ENCODE measurements at places on chromosomes 5 and 9.
A peak's percentile ranks its signal among the peaks of the same experiment; 100 is the strongest.

DNA sequence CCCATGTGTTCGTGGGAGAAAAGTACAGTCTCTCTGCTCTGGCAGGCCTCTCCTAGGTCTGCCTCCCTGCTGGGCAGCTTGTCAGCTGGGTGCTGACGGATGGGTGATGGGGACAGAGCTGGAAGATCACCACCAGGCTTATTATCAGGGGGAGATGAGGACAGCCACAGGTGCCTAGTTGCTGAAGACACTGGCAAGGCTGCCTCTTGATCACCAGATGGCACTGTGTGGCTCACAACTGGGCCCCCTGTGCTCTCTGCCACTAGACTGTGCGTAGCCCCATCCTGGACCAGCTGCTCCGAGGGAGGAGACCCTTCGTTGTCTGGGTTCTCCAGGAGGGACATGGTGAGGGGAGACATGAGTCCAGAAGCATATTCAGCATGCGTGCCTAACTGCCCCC is 73.0 kb downstream of the KIF24 start:
- DNase-seq = no peak

- DNase-seq = no peak
Measured at GRCh38 chr9:108615152-108615551, 240.6 kb downstream of the ACTL7B start.

DNA sequence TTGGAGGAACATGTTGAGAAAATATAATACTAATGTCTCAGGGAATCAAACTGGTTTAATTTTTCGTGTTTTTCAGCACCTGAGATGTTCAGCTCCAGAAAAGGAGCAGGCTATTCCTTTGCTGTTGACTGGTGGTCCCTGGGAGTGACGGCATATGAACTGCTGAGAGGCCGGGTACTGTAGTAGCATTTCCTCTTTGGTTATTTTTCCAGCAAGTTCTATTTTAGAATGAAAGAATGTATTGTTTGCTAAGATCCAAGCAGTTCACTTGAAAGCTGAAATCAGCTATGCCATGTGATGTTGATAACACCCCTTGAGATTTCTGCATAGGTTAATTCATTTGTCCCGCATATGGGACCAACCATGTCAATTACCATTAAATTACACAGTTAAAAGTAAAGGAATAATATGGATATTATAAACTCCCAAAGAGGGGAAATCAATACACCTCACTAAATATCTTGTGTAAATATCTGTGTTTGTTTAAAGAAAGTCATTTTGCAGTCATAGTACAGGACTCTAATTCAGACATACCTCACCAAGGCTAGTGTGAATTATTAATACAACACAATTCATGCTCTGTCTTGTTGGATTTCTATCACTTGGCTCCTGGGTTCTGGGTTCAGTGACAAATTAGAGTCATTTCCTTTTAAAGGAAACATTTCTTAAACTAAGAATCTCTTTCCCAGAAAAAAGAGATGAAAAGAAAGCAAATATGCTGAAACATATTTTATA is 126.8 kb downstream of the STK32A start:
- no peak for DNase-seq

DNA sequence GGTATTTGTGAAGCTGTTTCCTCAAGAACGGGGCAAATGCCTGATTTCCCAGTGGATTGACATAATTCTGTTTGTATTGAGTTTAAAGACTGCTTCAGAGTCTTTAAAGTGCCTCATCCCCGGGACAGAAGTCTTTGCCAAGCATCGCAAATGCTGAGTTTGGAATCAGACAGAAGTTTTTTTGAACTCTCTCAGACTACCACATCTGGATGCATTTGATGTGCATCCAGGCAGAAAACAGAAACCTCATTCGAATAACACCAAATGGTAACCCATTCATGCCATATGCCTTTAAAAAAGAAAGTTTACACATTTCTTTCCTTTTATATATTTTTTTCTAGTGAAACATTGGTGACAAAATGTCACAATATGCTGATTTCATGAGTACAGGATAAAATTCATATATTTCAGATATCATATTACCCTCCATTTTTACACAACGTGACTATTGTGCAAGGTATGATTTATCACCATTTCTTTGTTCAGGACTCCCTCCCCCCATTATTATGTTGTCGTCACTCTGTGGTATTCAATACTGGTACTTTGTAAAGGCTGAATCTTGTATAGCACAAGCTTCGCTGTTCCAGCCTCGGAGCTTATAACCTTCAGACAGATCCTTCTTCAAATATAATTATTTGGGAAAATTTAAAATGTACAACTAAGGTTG is 91.1 kb downstream of the ZNF608 start:
- DNase-seq = no peak

GRCh38 chr9:114484854-114485443 is 20.3 kb downstream of the WHRN start:
- peak; percentile 61 for DNase-seq

- peak; percentile 85 for DNase-seq
Measured at GRCh38 chr5:10987925-10988504, 227.0 kb upstream of the DAP start.

DNA sequence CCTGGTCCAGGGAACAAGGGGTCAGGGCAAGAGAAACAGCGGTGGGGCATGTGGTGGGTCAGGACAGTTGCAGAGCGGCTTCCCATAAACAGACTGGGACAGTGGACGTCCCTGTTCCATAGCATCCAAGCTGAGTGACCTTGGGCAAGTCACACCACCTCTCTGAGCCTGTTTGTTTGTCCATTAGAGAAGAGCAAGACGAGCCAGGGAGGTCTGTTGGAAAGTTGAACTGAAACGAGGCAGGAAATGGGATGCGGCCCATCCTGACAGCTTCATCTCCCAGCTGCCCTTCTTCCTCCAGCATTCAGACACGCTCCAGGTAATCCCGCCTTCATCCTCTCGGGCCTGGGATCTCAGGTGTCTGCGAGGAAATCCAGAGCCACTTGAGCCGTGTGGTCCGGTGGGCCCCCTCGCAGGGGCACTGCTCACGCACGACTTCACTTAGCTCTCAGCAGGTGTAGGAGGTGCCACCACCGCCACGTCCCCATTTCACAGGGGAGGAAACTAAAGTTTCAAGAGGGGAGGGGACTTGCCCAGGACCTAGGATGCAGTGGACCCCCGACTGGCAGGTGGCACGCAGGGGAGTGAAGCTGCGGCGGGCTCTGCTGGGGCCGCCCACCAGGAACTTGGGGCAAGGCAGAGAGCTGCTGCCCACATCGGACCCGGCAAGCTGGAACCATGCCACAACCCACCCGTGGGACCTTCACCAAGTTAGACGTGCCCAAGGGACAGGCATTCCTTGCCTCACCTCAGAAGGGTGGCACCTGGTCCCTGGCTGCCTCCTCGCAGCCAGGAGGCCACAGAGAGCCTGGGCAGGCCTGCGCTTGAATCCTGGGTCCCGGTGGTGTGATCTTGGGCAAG is 13.0 kb downstream of the PTGES2 start:
- no peak for DNase-seq

DNA sequence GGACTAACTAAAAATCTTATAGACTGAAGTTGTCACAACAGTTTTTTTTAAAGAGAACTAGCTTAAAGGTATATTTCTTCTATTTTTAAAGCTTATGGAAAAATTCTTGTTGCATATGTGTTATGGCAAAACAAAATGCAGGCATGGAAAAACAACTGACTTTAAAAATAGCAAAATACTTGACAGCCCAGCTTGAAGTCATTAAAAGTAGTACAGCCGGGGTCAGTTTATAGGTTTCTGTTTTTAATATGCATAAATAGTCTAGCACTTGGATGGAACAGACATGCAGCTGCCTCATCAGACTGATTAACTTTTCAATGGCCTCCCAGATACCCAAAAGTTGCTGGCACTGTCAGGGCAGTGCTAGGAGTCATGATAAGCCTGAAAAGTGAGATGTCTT is 22.3 kb upstream of the ARL15 start:
- DNase-seq = no peak

DNA sequence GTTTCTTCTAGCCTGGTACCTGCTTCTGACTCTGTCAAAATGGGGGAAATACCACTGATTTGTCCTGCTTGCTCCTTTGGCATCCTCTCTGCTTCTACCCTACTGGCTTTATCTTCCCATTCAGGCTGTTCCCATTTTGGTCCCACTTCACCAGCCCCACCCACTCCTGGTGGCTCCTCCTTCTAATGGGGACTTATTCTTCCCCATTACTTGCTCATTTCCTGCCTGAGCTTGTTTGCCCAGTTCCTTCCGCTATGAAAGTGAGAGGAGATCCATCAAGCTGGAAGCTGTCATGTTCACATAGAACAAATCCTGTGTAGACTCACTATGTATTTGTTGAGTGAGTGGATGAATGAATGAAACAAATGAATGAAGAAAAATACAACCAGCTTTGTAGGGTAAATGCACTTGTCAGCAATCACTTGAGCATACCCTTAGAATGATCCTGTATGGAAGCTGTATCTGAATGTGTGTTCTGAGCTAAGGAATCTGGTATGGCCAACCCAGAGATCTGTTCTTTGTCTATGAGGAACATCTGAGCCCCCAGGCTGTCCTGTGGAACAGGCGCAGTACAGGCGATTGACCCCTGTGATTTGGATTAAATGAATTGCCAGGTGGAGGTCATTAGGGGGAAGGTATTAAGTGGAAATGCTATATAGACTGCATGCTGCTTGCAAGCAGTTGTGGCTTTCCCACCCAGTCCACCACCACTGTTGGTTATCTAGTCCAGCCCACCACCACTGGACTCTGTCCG is 89.5 kb downstream of the APBA1 start:
- no peak for DNase-seq

- DNase-seq = no peak
Measured at GRCh38 chr5:141828162-141828561, 50.0 kb downstream of the PCDH1 start.

- no peak for DNase-seq
Measured at GRCh38 chr5:92977846-92978540, 603.0 kb downstream of the NR2F1-AS1 start.

Data from activated CD4-positive, alpha-beta T cell treated with anti-CD3 and anti-CD28 coated beads for 48 hours (primary cell).